Stimulated activated CD8-positive, alpha-beta memory T cell treated with anti-CD3 and anti-CD28 coated beads, Interleukin-7, amount 100 ng/mL, for 48 hours (primary cell): ENCODE measurements at places on chromosomes 7 and 10.

- no peak for DNase-seq
Measured at GRCh38 chr7:44080118-44080517, 2.2 kb downstream of the POLM start.

DNA sequence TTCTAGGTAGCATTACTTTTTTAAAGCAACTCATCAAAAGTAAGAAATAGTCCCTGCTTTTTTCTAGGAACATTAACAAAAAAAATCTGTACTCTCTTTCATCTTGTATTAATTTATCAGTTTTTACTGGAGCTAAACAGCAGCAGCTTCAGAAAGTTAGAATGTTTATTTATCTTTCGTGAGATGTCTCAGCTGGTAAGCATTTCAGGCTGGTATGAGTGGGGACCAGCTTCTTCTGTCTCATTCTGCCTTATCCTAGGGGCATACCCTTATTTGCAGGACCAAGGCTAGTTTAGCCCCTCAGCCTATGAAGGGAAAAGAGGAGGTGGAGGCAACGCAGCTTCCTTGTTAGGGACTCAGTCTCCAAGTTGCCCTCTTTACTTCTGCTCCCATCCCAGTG, 35.1 kb downstream of the LANCL2 start:
- no peak for DNase-seq

- DNase-seq, result no peak
Measured at GRCh38 chr7:119996634-119997033, 276.3 kb upstream of the KCND2 start.

- no peak for DNase-seq
Measured at GRCh38 chr10:8768852-8769251, 714.4 kb downstream of the GATA3 start.

DNA sequence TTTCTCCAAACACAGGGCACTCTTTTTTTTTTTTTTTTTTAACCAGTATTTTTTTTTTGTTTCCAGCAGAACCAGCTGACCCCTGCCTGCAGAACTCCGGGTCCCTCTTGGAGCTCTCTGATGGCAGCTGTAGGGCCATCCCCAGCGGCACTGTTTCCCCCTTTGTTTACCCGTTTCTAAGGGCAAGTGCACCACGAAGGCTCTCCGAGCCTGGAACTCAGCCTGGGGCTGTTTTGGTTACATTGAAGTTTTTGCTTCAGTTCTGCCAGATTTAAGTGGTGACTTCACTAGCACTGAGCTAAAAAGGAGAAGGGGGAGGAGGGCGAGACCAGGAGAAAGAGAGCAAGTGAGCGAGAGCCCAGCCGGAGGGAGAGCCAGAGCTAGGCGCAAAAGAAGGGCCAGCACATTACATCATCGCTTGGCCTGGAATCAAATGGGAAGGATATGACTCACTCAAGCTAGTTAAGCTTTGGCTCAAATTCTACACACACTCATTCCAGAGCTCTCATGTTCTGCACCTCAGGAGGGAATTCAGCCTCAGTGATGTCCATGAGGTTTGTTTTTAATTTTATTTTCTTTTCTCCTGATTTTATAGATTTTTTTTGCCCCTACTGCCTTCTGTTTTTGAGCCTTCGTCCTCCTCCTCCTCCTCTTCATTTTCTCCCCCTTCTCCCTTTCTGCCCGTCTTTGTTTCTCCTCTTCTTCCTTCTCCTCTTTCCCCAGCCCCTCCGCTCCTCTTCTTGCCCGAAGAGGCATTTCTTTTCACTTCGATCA, 272.3 kb downstream of the TRIL start:
- no peak for DNase-seq

GRCh38 chr7:22559829-22560489, 60.0 kb upstream of the STEAP1B start:
- DNase-seq, result peak; percentile 23

DNA sequence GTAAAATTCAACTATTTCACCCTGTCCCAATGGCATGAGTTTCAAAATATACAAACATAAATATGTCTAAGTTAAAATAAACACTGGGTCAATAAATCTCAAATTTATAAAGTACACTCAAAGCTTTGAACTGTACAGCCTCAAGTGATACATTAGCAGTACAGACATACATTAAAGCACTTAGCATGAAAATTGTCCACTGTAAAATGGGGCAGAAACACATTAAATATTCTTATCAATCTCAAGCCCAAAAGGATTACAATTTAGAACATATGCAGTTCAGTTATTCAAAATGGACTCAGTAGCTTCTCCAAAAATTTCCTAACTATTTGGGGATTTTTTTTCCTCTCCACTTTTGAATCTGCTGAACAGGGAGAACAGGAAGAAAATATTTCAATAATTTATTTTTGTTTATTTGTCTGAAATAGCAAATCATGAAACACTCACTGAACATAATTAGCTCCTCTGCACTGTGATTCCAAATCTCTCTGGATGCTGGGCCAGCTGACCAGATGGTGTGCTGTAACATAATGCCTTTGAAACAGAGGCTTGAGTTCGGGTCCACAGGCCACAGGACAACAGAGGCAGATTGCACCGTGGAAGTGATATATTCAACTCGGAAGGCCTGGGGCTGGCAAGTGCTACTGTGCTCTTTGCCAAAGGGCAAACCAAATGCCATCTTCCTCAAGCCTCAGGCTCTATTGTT, 248.9 kb upstream of the LRRN3 start:
- DNase-seq, result no peak

GRCh38 chr10:51903675-51904074, 204.3 kb upstream of the CSTF2T start:
- no peak for DNase-seq

GRCh38 chr10:75399461-75400162, 2.0 kb downstream of the ZNF503 start:
- DNase-seq, result no peak

DNA sequence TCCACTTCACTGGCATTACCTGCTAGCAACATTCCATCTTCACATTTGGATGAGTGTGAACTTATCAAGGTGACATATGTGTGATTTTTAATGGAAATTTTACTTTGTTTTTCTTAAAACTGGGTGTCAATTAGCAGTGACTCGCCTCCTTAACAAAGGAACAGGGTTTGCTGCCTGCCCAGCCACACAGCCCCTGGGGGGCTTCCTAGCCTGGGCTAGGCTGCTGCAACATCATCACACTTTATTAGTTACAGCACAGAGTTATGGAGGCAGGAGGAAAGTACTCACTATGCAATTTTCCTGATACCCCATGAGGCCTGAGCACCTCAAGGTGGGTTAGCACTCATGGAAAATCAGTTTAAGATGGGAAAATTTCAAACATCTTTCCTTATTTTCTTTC, 861.3 kb downstream of the NRG3 start:
- no peak for DNase-seq

GRCh38 chr7:9937944-9938631, 1035.6 kb upstream of the PHF14 start:
- no peak for DNase-seq

- DNase-seq, result no peak
Measured at GRCh38 chr10:86393862-86394455, 27.4 kb upstream of the GRID1 start.

DNA sequence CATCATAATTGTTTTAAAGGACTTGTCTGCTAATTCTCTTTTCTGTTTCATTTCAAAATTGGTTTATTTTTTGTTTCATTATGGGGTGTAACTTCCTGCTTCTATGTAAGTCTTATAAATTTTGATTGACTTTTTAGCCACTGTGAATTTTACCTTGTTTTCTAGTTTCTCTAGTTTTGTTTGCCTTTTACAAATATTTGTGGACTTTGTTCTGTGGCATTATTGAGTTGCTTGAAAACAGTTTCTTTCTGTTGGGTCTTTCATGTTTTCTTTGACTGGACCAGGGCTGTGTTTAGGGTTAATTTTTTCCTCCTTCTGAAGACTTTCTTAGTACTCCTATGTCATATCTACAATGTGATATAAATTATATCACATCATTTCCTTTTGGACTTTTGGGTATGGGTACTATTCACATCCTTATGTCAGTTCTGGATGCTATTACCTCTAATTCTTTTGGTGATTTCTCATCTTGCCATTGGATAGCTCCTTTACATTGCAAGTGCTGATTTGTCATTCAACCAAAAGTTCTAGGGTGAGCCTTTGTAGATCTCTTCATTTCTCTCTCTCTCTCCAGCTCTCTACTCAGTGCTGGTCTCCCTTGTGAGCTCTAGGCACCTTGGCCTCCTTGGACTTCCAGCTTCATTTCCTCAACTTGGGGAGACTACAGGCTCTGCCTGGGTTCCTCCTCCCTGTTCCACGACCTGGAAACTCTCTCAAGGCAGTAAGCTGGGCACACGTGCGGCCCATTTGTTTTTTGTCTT, 36.9 kb downstream of the MLLT10 start:
- DNase-seq, result no peak

- peak; percentile 26 for DNase-seq
Measured at GRCh38 chr7:123823898-123824753, 20.8 kb upstream of the HYAL4 start.
